Naive thymus-derived CD4-positive, alpha-beta T cell (primary cell): ENCODE measurements at places on chromosomes 7 and 10.

- DNase-seq: no peak
Measured at GRCh38 chr7:148242294-148242821, 348.2 kb upstream of the C7orf33 start.

DNA sequence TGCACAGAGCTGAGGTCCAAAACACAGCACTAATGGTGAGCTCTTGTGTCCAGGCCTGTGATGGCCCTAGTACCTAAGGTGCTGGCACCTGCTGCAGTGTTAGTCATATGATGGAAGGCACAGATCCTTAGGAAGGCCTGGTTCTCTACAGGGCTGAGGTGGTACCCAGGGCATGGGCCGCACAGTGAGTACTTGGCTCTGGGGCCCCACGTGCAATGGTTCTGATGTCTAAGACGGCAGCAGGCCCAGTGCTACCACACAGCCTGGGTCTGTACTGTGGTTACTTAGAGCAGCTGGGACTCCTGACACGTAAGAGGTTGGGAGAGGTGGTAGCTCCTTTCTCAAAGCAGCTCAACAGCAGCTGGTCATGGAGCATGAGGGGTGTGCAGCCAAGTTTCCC, 70.6 kb upstream of the MAGI2 start:
- DNase-seq: no peak

DNA sequence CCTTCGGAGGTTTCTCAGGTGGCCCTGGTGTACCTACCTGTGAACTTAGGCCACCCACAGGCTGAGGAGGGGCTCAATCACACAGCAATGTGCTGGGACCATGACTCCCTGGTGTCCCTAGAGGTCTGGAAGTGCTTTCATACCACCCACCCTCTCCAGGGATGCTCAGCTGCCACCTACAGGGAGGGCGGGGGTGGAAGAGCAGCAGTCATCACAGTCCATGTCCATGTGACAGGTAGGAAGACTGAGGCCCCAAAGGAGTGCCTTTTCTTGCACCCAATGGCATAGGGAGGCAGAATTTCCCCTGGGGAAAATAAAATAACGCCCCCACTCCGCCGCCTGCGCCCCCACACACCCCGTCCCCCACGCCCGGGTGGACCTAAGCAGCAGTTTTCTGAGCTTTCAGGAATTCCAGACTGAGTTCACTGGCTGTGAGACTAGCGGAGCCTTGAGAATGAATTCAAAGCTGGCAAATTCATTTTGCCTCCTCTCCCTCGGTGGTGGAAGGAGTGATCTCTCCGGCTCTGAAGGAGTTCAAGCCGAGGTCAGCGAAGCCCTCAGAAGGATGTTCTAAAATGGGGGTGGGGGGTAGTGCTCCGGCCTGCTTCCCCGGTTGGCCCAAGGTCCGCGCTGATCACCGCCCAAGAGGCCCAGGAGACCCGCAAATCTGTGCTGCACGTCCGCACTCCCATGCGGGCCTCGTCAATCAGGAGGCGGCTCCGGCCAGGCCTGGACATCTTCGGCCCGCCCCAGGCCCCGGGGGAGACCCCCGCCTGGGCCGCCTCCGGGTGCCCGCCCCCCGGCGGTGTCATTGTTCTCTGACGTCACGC, 2.1 kb upstream of the ZMIZ1 start:
- DNase-seq: peak; percentile 28

DNA sequence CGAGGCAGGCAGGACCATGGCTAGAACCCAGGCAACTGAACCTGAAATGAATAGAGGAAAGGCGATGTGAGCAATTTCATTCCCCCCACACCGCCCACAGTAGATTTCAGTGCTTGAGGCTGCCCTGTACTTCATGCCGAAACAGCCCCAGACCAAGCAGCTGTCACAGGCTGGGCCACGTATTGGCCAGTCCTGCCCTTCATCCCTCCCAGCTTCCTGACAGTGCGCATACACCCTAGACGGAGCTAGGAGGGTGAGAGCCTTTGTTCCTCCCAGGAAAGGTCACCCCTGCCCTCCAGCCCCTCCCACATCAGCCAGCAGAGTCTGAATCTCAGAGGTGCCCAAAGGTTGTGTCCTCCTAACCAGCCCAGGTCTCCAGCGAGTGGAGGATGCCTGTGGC, 98.8 kb downstream of the ZMIZ1 start:
- DNase-seq: no peak

DNA sequence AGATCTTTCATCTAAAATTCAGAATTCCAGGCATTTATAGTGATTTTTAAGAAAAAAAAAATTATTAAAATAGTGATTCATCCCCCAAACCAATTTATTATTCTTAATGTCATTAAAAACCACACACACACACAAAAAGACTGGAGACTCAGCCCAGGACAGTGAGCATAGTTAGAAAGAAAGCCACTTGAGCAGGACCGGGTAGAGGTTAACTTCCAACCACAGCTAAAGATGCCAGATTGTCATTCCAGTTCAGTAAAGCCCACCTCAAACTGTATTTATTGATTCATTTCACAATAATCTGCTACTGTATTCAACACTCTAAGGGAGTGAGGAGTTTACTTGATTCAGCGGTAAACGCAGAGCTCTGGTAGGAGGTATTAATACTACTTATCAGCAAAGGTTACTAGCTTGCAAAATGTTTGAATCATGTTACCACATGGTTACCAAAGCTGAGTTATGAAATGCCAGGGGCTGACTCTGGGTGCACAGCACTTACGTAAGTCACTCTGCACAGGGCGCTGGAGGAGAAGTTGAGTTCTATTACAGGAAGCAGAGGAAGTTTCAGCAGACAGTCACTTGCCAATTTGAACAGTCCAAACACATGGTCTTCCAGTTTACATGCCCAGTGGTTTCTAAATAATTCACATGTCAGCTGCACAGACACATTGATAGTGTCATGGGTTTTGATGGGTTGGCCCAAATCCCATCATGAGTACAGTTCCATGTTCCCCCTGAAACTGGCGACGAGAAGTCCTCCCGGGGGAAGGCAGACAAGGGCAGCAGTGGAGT, 64.6 kb downstream of the KLF6 start:
- no peak for DNase-seq

DNA sequence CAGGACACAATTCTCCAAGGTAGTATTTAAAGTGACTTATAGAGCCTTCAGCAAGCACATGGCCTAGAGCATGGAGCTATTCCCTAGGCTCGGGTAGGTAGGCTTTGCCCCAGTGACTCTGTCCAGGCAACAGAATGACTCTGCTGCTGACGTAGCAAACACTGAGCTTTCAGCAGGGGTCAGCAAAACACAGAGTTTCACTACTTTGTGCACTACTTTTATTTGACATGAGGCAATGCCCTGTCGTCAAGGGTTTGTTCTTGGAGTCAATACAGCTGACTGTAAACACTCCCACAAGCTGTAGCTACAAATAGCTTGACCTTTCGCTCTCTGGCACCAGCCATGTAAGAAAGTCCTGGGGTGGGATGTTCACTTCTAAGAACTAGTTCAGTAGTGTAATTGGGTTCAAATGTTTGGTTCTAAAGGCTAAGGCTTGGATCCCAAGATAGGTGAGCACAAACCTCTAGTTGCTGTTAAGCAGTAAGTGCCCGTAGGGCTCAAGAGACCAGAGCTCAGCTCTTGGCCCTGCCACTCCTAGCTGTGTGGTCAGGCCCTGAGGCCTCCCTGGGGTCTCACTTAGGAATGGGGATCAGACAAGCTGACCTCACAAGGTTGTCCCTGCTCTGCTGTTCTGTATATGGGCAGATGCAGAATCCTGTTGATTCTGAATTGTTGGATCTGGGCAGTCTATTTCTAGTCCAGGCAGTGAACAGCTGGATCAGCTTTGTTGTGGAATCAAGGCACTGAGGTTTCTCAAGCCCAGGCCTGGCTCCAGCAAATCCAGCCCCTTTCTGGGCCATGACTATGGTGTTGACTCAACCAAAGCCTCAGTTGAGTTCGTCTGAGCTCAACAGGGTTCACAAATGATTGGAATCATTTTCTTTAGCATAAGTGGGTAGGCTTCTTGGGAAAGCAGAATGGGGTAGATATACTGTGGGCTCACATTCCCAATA, 10.7 kb downstream of the NODAL start:
- no peak for DNase-seq

DNA sequence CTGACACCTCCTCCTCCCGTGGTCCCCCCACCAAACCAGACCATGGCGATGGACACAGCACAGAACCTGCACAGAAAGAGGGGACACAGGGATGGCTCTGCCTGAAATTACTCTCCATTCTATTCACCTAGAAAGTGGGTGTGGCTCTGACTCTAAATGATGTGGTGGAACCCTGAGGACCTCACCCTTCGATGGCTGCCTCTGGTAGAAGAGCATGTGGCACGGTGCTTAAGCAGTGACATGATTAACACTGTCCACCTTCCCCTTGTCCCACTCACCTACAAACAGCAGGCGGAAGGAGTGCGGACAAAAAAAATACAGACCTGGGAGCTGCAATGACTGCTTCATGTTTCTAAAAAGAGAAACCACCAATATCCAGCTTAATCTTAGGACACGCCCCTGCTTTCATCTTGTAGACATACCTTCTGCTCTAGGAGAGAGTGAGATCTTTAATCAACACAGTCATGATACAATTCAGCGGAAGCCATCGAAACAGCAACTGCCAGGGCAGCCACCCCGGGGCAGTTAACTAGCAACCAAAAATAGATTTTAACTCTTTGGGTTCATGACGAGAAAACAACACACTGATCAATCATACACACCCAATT, 11.4 kb downstream of the JCAD start:
- DNase-seq: peak; percentile 55

- DNase-seq: no peak
Measured at GRCh38 chr7:156895024-156895780, 2.2 kb upstream of the LMBR1 start.
